Effector CD4-positive, alpha-beta T cell (primary cell): ENCODE measurements at places on chromosomes 16 and 17.

DNA sequence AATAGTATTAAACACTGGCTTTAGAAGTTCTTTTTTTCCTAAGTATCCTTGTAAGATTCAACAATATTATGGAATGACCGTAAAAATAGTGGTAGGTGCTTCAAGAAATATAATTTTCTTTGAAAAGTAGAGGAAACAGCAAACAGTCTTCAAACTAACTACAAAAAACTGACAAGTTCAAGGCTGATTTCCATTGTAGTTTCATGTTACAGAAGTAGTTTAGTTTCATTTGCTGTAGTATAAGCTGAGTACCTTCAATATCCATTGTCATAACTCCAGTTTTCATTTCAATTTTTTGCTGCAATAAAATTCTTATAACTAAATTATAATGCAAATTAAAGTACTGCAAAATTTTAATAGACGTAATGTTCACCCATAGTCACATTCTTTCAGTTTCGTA lies 19.3 kb downstream of the PHKB start:
- DNase-seq: no peak

- peak; percentile 17 for DNase-seq
These were observed 4.5 kb downstream of the TMEM100 start for GRCh38 chr17:55717898-55718735.

DNA sequence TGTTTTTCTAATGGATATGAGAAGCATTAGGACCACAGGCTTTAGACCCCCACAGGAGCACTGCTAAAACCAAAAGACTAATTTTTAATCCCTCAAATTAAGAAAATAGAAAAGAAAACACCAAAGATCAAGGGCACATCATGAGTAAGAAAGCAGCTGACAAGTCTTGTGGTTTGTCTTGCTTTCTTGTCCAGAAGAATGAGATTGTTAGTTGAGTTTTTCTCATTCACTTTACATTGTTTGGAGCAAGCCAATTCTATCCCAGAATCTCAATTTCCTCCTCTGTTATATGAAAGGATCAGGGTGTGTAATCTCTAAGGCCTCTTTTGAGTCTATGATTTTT lies 899.0 kb downstream of the KCNJ2 start:
- DNase-seq: no peak

DNA sequence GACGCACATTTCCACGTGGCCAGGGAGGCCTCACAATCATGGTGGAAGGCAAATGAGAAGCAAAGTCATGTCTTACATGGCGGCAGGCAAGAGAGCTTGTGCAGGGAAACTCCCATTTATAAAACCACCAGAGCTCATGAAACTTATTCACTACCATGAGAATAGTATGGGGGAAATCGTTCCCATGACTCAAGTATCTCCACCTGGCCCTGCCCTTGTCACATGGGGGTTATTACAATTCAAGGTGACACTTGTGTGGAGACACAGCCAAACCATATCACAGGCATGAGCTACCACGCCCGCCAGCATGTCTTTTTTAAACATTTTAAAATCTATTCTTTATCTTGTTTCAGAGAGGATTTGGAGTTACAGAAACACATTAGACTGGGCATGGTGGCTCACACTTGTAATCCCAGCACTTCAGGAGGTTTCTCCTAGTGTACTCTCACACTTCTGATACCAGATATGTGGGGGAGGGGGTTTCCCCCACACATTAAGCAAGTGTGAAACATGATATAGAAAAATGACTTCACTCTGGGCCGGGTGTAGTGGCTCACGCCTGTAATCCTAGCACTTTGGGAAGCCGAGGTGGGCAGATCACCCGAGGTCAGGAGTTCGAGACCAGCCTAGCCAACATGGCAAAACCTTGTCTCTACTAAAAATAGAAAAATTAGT lies 5.6 kb upstream of the ATMIN start:
- no peak for DNase-seq

DNA sequence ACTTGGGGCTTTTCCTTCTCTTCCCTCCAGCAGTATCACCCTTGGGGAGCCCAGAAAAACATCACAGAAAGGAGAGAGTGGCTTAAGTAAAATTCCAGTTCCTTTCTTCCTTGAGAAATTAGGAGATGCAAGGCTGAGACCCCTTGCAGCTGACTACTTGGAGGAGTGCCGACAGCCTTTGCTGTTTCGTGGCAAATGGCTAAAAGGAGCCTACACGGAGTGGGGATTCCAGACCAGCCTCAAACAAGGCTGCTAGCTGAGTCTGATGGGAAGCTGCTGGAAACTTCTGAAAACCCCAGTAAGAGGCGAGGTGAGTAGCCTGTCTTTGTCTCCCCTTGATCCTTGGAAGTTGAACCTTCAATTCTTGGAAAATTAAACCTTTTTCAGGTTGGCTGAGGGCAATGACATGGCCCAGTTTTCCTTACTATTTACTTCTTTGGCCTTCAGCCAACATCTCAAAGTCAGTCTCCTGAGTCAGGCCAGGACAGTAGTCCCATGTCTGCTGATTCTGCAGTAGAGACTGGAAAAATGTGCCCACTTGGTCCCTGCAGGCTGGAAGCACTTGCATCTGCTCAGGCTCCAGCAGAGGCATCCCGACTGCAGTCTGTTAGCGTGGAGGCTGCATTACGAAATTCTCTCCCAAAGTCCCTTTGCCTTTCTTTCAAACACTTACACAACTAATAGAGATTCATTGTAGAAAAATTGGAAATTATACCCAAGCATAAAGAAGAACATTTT lies 23.4 kb downstream of the SMIM36 start:
- DNase-seq: no peak

GRCh38 chr17:19904924-19905323 lies 37.2 kb upstream of the ULK2 start:
- DNase-seq: no peak

DNA sequence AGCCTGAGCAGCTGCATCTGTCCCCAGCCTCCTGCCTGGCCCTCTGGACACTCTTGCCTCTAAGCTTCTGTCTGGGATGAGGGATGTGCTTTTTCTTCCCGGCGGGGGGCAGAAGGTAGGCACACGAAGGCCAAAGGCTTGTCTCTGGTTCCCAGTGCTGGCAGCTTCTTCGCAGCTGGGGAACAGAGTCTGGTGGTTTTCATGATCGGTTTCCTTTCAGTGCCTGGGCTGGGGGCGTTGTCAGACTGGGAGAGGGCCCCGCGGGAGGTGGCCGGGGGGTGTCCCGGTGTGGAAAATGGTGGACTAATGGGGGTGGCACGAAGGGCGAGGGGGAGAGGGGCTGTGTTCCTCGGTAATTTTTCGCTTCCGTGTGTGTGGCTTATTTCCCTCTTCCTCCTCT lies 988 bp downstream of the RAP1GAP2 start:
- no peak for DNase-seq

DNA sequence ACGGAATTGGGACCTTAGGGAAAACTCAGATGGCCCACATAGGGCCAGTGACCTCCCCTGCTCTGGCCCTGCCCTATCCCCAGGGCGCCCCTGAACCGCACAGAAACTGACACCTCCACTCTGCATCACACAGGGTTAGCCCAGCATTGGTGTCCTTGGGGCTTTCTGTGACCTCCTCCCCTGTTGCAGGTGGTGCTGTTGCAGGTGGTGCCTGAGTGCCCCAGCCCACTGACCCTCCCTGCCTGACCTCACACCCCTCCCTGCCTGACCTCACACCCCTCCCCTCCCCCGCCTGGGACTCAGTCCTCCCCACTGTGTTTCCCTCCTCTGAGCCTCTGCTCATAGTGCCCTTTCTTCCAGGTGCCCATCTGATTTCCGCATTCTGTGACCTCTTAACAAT lies 21.4 kb downstream of the TNFRSF13B start:
- no peak for DNase-seq

GRCh38 chr17:3959921-3960601 lies 4.2 kb downstream of the ATP2A3 start:
- no peak for DNase-seq

DNA sequence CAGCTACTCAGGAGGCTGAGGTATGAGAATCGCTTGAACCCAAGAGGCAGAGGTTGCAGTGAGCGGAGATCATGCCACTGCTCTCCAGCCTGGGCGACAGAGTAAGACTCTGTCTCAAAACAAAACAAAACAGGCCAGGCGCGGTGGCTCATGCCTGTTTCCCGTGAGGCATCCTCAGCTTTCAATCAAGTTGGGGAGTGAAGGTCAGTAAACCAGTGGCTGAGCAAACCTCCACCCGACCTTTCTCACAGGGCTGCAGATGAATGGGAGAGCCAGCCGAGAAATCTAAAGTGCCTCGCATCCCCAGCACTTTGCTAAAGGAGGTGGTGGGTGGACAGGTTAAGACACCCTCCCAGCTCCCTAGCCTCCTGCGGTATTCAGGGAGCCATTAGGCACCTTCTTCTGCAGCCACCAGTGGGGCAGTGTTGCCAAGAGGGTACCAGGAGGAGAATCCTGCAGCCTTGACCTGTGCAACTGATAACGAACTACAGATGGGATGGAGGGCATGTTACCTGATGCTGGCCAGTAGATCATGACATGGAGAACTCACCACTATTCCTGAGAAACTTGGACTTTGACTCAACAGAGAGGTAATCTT lies 59.0 kb downstream of the KPNA2 start:
- no peak for DNase-seq

GRCh38 chr16:85750827-85751697 lies at the start of gene C16orf74:
C16orf74 (minus strand) TSS chr16:85751096; CDS start chr16:85735217, 15,879 bp downstream.
- no peak for DNase-seq

GRCh38 chr17:56038131-56038530 lies 115.1 kb upstream of the ANKFN1 start:
- no peak for DNase-seq

GRCh38 chr17:44837196-44837595 lies 7.1 kb upstream of the GJC1 start:
- DNase-seq: no peak
